T-helper 1 cell (primary cell): ENCODE measurements at places on chromosomes 16 and 17.

GRCh38 chr16:54585998-54586340 lies 299.4 kb upstream of the IRX3 start:
- DNase-seq, result no peak

DNA sequence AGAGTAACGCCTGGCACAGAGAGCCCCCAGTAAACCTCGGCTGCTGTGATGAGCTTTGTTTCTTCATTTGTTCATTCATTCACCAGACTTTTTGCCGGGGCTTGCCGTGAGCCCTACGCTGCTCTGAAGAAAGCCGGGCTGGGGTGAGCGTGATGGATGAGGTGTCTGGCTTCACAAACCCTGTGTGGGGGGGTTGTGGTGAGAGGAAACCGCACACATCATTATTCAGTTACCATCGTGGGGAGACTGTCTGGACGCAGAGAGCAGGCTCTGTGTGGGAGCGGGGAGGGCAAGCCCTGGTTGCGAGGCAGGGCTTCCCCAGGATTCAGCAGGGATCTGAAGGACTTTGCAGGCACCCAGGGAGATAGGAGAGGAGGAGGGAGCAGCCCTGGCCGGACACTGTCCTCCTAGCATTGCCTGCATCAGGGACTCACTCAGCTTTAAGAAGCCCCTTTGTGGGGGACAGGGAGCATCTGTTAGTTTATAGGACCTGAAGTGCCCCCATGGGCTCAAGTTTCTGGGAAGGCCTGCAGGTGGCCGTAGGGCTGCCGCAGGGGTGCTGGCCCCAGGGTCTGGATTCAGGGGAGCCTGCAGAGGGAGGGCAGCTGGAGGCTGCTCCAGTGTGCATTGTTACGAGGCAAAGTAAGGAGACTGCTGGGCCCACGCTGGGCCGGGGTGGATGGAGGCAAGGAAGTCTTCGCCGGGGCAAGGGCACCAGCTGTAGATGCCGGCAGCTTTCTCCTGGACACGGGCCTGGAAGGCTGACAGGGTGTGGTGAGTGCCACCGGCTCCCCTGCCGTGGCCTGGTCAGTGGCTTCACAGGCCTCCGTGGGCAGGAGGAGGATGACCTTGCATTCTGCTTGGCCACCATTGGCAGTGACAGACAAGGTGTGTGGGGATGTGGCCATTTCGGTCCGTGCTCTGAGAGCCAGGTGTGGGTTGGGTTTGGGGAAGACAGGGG lies 334.5 kb downstream of the SEC14L1 start:
- DNase-seq, result peak; percentile 68

DNA sequence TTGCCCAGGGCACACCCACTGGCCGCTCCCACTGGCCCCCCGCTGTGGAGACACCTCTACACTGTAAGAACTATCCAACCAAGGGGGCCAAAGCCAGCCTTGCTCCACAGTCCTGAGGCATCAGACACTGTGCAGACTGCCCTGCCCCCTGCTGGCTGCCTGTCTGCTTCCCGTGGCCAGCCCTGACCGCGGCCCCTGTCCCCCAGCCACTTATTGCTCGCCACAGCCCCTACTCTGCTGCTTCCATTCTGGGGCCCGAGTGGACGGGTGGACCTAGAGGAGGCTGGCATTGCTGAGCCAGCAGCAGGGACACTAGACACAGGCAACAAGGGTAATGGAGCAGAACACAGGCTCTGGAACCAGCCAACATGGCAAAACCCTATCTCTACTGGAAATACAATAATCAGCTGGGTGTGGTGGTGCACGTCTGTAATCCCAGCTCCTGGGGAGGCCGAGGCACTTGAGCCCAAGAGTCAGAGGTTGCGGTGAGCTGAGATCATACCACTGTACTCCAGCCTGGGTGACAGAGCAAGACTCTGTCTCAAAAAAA lies 19.7 kb upstream of the LRRC37A3 start:
- peak; percentile 43 for DNase-seq

DNA sequence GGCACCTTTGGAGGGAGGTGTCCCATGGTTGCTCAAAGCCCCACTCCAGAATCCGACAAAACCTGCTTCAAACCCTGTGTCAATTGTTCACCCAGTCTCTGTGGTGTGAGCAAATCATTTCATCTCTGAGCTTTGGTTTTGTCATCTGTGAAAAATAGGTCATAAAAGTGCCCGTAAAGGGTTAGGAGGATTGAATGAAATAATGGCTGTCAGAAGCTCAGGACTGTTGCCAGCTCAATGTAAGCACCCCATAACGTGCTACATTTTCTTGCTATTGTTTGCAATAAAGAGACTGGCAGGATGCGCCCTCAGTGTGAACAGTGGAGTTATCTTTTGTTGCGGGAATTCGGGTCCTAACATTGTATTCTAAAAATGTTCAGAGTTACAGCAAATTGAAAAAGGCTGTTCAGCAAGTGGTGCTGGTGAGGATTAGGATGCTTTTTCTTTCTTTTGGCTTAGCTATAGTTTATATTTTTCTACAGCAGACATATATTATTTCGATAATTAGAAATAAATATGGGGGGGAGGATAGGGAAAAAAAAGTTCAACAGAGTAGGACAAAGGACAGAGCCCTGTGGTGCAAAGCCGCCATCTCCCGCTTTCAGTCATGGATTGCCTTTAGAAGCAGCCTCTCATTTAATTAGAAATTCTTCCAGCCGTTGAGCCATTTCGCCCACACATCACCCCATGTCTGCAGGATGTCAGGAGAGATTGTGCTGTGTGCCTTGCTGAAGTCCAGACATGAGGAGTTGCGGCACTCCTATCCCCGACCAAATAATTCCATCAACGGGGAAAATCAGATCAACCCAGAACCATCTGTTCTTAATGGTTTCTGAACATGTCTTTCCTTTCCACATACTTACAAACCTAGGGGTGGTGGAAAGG lies 20.9 kb upstream of the PYY start:
- DNase-seq, result no peak

- peak; percentile 70 for DNase-seq
Observed at GRCh38 chr16:88619859-88620815, 18.2 kb upstream of the IL17C start.

GRCh38 chr17:71438631-71439146 lies 682.1 kb upstream of the SOX9 start:
- DNase-seq, result no peak

- no peak for DNase-seq
Observed at GRCh38 chr17:58368860-58369213, 16.8 kb upstream of the SUPT4H1 start.

GRCh38 chr17:76193591-76193990 lies 46.7 kb downstream of the RNF157 start:
- DNase-seq, result no peak

GRCh38 chr17:50443505-50443974 lies 17.5 kb downstream of the ACSF2 start:
- no peak for DNase-seq
